ENCODE measurements at places on chromosomes 3 and 15.

GRCh38 chr15:41285285-41285684 lies 47.1 kb downstream of the OIP5 start:
- DNase-seq, result no peak

DNA sequence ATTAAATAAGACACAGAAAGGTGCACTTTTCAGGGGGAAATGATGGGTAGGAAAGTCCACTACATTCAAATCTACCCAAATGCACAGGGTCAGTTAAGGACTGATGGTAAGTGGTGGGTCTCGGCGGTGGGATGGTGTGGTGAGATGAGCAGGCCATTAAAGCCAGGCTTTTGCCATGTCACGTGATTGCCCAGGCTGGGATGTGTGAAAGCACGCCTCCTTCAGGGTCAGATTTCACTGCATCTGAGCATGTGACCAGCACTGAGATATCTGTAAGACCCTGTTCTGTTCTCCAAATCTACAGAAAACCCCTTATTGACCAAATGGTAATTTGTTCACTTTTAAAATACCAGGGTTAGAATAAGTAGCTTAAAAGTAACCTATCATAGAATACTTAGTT lies 301.5 kb downstream of the MEX3B start:
- DNase-seq, result no peak

DNA sequence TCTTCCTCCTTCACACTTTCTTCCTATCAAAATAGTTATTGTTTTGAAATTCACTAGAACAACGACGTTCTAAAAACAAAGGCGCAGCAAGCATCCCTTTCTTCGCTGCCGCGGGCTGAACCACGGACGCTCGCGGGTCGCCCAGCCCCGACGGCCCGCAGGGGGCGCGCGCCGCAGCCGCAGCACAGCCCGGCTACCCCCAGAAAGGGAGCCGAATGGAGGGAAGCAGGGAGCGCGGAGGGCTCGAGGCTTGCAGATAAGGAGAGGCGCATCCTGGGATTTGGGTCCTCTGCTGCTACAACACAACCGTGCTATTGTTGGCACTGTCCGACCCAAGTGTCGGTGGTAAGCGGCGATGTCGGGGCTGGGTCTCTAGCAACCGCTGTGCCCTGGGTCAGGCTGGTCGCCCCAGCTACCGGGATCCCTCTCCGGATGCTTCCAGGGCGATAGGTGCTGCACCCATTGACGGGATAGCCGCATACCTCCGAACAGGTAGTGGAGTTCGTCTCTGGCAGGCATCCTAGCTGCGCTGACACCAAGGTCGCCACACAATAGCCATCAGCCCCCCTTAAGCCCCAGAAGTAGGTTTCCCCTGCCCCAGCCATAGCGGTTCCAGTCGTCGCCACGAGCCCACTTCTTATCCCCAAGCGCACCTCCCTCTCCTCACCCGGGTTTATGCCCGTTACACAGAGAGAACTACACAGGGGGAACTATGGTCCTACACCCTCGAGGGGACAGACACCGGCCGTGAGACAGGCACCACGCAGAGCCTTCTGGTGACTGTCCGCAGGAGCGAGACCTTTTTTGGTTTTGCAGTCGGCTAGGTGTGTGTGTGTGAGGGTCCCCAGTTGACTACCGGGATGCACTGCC lies 6.0 kb downstream of the ONECUT1 start:
- no peak for DNase-seq

GRCh38 chr15:93789441-93789840 lies 441.9 kb upstream of the MCTP2 start:
- DNase-seq, result no peak

GRCh38 chr3:119562307-119562961 lies 3.0 kb upstream of the CD80 start:
- no peak for DNase-seq

GRCh38 chr3:107430996-107431245 lies 53.7 kb downstream of the CCDC54 start:
- DNase-seq, result peak; percentile 72

DNA sequence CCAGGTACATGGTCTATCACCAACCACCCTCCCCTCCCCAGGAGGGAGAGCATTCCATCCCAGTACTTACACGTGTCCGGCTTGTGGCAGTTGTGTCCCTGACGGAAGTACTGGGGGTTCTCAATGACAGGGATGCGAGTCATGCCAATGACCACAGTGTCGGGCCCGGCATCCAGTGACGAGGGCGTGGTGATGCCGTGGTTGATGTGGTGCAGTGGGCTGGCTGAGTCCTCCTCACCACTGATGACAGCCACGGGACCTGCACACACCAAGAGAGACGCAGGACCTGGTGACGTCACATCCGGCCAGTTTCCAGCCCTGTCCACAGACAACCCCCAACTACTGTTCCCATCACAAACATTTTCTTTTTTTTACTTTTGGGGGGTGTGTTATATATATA lies 223.8 kb downstream of the NTRK3 start:
- no peak for DNase-seq

GRCh38 chr3:13378155-13378554 lies 42.0 kb downstream of the NUP210 start:
- no peak for DNase-seq

- no peak for DNase-seq
Observed at GRCh38 chr3:182440101-182440500, 353.2 kb upstream of the ATP11B start.

GRCh38 chr3:139602003-139602402 lies 62.5 kb upstream of the RBP1 start:
- no peak for DNase-seq

DNA sequence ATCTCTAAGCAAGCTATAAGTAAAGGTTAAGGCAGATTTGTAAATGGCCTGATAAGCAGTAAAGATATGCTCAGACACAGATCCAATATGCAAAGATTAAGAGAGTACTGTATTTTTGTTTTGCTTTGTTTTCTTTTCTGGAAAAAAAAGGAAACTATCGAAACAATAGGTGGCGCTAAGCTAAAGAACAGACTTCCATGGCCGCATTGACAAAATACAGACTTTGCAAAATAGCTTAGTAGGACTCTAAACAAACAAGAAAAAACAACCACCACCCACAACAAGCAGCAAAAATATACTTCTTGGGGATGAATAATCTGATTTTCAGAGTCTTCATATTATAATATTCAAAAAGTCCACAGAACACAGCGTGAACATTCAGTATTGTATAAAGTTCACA lies 758.4 kb upstream of the ROBO1 start:
- DNase-seq, result no peak

DNA sequence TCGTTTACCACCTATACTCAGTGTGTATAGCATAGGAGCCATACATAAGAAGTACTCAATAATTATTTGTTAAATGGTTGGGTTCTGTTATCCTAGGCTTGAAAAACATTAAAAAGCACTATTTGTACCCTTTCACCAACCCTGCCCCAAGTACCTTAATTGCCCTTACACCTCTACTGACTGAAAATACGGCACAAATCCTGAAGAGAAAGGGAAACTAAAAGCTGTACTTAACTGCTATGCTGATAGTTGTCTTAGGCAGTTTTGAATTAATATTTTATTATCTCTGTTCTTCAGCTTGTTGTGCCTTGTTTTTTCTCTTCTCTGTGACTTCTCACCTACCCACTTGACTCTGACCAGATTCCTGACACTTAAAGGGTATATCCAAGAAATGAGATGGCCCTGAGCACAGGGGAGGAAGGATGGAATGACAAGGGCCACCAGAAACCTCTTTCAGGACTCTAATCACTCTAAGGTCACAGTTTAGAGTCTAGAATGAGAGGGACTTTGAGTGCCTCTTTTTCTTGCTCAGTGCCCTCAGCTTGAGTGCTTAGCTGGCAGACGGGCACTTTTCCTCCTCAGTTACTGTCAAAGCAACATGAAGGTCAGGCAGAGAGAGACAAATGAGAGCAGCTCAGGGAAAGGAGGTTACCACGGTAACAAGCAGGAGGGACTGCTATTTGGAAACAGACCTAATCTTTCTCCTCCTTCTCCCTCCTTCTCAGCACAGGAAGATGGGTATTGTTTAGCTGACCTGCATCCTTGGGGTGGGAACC lies 136.5 kb downstream of the ZNF609 start:
- peak; percentile 47 for DNase-seq

GRCh38 chr3:48398701-48399386 lies 26.8 kb downstream of the FBXW12 start:
- DNase-seq, result no peak

DNA sequence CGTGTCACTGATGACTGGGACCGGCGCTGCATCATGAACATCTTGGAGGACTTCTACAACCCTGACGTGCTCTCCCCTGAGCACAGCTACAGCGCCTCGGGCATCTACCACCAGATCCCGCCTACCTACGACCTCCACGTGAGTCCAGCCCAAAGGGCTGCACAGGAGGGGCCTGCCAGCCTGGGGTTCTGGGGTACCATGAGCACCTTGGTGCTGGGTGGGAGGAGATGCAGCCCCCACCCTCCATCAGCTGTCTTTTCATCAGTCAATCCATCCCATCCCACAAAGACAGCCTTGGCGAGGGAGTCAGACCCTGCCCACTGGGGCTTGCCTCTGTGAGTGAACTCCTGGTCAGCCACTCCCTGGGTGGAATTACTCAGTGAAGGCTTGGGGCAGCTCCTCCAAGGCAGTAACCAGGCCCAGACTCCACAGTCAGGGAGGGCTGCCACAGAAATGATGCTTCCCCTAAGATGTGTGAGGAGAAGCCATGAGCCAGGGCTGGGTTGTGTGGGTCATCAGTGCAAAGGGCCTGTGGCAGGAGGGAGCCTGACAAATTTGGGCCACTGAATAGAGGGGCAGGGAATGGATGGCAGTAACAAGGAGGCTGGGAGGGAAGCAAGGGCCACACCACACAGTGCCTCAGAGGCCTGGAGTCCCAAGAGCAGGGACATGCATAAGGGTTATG lies 47.9 kb downstream of the SEMA3G start:
- DNase-seq, result no peak

- DNase-seq, result no peak
Observed at GRCh38 chr15:100373120-100373896, 31.5 kb upstream of the ADAMTS17 start.

DNA sequence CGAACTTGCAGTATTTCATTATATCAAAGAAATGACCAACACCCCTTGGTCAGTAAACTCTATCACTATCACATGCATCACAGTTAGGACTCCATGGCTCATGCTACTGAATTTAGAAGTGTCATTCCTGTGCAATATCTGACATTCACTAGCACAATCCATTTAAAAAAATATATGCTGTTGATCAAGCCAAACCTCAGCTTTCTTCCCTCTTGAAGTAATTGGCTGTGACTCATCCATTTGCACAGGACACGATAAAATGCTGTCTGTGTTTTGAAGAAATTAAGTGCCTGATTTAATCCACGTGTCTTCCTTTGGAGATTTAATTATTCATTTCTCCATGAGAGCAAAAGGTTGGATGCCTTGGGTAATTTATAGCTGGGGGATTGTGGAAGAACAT lies 38.9 kb downstream of the CPNE4 start:
- no peak for DNase-seq

GRCh38 chr15:51750792-51751696 lies at the start of gene TMOD2:
Gene TMOD2 (plus strand): TSS chr15:51751597. CDS start chr15:51766442, 14,845 bp downstream.
- DNase-seq, result peak; percentile 54

DNA sequence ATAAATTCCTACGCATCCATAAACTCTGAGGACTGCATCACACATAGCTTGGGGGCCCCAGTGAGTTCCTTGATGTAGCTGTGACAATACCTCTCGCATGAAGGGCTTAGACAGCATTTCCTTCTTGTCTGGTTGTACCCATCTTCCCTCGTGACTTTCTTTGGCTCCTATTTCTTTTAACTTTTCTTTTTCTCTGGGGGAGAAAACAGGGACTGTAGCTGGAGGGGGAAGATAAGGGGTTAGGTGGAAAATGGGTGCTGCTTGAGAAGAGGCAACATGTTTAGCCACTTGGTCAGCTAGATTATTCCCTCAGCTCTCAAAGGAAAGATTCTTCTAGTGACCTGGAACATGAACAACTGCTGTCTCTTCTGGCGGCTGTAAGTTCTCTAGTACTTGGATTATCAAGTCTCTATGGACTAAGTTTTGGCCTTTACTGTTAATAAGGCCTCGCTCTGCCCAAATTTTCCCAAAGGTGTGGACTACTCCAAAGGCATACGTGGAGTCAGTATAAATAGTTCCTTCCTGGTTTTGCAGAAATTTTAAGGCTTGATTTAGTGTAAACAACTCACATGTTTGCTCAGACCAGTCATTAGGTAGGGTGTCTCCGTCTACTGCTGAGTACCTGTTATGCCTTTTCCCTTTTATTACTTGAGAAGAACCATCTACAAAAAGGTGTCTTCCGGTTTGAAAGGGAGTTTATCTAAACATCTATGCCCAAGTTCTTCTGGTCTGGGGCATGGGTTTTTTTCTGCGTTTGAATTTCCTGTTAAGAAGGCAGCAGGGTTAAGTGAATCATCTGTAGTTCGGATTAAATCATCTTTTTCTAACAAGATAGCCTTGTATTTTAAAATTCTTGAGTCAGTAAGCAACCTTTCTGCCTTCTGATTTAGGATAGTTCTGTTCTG lies 21.0 kb upstream of the ATG7 start:
- no peak for DNase-seq

- DNase-seq, result no peak
Observed at GRCh38 chr3:124918524-124918923, 16.0 kb downstream of the MUC13 start.

DNA sequence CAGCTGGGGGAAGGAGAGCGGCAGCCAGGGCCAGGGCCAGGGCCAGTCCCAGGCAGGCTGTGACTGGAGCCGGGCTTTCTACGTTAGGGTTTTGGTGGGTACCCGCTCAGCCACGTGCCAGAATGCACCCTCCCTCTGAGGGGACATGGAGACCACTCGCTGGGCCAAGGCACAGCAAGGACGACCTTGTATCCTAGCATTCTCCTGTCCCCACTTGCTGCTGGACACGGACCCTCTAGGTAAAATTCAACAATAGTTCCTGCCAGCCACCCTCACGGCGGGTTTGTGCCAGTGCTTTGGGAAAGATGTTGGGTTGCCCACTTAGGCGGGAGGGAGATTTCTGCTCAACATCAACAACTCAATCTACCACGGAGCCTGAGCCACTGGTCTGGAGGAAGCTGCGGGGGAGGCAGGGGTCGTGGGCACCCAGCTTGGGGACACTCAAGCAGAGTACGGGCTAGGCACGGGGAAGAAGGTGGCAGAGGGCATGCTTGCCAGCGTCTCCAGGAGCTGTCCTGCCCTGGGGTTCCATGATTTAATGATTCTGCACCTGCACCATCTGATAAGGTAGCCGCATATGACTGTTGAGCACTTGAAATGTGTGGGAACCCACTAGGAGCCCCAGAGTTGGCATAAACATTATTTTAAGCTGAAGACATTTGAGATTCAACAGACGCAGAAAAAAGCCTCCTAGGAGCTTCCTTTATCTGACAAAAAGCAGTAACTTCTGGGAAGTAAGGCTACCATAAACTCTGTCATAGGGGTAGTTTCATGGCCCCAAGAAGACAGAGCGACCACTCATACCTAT lies 22.5 kb upstream of the C15orf39 start:
- no peak for DNase-seq

GRCh38 chr3:124552224-124552623 lies 178.0 kb upstream of the UMPS start:
- no peak for DNase-seq

GRCh38 chr3:138497021-138497420 lies 62.6 kb downstream of the ESYT3 start:
- DNase-seq, result no peak

DNA sequence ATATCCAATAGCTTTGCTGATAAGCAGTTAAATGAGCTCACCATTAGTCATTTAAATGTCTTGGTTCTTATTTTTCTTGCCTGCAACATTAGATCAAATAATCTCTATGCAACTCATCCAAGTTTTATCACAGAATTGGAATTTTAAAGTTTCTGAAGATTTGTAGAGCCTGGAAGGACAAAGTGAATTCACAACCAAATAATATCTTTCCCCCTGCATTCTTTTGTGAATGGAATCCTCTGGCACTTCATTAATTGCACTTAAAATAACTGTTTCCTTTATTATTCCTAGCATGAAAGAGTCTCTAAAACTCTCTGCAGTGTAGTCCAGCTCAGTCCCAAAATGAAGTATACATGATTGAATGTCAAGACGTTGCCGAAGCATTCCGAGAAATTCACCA lies 345.6 kb upstream of the TGFBR2 start:
- no peak for DNase-seq
